Activated CD4-positive, alpha-beta memory T cell treated with anti-CD3 and anti-CD28 coated beads for 36 hours (primary cell): ENCODE measurements at places on chromosomes 2 and 18. TPM values are rescaled to one million over a fixed set of nuclear protein-coding genes. Genes with fewer than 3 reads are reported as not detected.

- no peak for DNase-seq
Observed at GRCh38 chr2:239008004-239008403, 160.1 kb downstream of the TWIST2 start.

DNA sequence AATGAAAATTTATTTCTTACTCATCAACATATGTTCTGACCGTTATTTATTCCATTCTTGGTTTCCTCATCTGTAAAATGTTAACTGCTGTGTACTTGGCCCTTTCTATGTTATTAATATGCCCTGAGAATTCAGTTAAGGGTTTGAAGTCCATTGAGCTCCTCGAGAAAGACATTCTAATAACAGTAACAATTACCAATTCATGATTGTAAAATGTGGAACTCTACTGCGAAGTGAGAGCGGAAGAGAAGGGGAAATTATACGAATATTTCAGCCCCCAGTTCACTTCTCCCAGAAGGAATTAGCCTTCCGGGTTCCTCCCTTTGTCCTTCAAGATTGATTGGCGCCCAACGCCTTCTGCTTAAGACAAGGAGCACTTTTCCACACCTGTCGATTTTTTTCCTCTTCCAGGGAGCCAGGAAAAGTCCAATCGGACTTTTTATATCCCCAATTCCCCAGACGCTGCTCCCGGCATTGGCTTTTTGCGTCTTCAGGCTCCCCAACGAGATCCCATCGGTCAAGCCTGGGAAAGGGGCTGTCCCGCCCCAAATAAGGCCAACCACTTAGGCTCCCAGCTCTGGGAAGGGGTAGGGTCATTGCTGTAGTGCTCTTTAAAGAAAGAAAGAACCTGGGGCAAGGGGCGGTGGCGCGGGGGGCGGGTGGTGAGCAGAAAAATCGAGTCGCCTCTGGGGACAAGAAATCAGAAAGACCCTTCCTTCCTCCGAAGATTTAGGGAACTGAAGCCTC lies 1.6 kb downstream of the DSC2 start:
- DNase-seq, result no peak

DNA sequence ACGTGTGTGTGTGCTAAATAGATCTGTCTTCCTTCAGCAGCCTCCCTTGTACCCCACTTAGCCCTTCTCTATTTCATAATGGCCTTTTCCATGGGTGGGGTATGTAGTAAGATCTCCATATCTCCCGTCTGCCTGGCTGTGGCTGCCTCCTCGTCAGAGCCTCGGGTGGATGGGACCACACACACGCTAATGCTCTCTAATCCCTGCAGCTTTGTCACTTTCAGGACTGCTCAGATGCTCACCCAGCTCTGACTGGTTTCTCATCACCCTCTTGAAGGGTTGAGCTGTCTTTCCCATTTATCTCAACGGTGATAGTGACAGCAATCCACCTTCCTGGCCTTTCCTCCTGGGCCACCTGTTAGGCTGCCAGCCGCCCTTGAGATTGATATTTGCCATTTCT lies 95.3 kb downstream of the DCC start:
- DNase-seq, result no peak

GRCh38 chr2:205747829-205748386 lies 65.6 kb downstream of the NRP2 start:
- no peak for DNase-seq

DNA sequence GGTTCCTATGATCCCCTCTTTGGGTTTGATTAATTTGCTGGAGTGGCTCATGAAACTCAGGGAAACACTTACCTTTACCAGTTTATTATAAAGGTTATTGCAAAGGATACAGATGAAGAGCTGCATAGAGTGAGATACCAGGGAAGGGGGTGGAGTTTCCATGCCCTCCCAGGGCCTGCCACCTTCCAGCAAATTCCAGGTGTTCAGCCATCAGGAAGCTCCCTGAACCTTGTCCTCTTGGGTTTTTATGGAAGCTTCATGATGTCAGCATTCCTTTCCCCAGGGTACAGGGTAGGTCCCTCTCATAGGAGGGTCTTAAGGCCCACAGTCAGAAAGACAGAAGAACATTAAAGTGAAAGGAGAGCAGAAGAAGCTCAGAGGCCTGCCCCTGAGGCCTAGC lies 123.9 kb upstream of the DCC start:
- no peak for DNase-seq

DNA sequence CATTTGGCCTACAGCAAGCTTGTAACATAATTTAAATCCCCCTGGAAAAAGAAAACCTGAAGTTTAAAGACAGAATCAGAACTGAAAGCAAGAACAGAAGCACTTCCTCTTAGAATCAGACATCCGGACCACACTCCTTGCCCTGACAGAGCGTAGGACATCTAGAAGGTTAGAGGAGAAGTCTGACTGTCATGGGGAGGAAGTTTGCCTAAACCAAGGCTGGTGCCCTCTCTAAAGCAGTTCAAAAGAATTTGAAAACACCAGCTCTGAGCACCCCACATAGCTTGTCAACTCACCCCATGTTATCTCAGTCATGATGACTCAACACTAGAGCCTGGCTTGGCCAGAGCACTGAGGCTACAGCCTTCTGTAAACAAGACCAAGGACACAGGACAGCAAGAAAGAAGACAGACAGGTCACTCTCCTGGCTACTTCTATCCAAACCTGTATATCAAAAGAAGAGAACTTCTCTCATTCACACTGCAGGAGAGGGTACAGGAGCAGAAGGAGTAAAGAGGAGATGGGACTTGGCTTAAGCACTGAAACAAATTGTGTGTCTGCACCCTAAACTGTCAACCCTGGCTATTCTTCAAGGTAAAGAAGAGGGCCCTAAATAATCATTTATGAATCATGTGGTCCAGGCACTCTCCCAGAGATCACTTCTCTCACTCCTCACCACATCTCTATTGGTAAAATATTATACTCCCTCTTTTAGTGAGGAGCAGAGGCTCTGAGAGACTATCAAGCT lies 198.6 kb downstream of the MEMO1 start:
- DNase-seq, result peak; percentile 31

DNA sequence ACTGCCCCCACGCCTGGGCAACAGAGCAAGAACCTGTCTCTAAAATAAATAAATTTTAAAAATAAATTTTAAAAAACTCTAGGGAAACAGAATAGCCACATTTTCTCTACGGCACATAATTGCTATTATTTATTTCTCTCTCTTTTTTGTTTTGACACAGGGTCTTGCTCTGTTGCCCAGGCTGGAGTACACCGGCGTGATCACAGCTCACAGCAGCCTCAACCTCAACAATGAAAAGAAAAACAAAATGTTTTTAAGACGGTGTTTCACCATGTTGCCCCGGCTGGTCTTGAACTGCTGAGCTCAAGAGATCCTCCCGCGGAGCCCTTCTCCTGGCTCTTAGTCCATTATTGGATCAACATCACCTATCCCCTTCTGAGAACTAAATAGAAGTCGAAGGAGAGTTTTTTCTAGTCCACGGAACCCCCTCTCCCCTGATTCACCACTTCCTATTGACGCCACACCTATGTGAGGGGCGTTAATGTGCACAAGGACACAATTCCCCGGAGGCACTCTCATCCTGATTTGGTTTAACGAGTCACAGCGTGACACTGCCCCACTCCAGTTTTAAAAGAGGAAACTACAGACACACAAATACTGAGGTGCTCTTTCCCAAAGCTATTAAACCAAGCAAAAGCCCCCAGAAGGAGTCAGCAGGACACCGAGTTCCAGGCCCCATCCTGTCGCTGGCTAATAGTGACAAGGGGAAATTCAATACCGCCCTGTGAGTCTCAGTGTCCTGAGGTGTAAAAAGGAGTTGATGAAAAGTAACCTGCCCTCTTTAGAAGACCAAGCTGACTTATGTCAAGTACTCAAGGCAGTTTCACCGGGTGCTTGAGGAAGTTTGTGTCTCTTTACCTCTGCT lies 1.1 kb downstream of the NPC1 start:
- DNase-seq, result peak; percentile 29

- DNase-seq, result no peak
Observed at GRCh38 chr18:2380101-2380500, 191.2 kb downstream of the METTL4 start.

DNA sequence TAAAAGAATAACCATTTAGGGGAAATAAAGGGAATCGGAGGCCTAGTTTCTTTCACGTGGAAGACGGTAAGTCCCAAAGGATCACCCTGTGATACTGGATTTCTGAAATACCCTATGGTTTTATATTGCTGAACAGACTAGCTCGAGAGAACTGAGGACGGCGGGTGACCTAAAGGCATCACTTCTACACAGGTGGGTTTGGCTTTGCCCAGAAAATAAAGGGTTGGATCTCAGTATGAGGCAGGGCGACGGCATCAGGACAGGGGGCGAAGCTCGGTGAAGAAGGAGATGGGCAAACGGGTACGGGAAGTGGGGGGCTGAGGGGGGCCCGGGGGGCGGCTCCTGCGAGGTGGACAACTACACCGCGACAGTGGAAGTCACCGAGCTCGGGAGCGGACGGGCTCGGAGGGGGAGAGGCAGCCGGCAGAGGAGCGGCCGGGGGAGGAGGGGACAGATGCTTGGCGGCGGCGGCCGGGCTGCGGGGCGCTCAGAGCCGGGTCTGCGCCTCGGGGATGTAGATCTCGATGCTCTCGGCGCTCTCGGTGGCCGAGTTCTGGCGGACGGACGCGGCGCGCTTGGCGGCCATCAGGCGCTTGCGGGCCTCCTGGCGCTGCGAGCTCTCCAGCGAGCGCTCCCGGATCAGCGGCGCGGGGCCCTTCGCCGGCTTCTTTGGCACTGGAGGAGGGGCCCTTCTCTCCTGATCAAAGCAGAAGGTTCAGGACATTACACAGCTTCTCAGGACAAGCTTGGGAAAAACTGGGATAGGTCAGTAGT lies 48.9 kb downstream of the TGIF1 start:
- peak; percentile 24 for DNase-seq

GRCh38 chr2:190579058-190579410 lies 44.5 kb upstream of the NEMP2 start:
- no peak for DNase-seq

DNA sequence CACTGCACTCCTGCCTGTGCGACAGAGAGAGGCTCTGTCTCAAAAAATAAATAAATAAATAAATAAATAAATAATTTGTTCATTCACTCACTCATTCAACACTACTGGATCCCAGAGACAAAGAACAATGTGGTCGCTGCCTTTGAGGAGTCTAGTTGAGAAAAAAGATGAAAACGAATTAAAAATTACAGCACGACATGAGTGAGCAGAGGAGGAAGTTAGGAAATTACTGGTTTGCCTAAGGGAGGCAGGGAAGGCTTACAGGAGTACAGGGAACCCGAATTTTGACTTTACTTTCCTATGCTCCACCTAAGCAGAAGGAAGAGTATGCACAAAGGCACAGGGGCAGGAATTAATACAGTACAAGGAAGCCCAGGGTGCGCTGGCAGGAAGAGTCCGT lies 4.2 kb upstream of the KCMF1 start:
- no peak for DNase-seq

DNA sequence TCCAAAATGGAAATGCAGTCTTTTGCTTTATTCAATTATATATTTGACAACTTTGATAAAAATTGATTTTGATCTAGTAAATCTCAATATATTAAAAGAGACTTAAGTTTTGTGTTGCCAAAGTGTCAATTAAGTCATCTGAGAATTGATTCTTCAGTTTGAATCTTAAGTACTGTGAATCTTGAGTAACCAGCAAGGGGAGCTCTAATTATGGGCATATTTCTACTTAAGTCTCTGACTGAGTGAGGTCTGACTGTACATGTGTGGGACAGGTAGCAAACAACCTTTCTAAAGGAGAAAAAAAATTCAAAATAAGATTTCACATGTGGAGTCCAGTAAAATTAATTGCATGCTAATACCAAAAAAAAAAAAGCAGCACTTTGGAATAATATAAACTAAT lies 503.7 kb upstream of the SLC8A1 start:
- DNase-seq, result no peak

- DNase-seq, result no peak
Observed at GRCh38 chr18:63095768-63096167, 223.8 kb downstream of the BCL2 start.

DNA sequence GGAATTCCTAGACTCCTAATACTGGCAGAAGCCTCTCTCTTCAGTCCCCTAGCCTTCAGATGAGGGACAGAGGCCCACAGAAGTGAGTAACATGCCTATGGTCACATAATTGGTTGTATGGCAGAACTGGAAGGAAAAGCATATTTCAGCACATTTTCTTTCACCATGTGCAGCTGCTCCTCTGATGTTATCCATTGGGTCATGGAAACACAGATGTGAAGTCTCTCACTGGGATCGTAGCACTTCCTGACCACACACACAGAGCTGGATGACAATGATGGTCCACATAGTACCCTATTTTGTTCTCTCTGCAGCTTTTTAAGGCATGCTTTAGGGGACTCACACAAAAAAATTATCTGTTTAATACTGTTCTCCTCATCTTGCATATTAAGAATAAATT lies 24.5 kb downstream of the MYO3B start:
- no peak for DNase-seq

DNA sequence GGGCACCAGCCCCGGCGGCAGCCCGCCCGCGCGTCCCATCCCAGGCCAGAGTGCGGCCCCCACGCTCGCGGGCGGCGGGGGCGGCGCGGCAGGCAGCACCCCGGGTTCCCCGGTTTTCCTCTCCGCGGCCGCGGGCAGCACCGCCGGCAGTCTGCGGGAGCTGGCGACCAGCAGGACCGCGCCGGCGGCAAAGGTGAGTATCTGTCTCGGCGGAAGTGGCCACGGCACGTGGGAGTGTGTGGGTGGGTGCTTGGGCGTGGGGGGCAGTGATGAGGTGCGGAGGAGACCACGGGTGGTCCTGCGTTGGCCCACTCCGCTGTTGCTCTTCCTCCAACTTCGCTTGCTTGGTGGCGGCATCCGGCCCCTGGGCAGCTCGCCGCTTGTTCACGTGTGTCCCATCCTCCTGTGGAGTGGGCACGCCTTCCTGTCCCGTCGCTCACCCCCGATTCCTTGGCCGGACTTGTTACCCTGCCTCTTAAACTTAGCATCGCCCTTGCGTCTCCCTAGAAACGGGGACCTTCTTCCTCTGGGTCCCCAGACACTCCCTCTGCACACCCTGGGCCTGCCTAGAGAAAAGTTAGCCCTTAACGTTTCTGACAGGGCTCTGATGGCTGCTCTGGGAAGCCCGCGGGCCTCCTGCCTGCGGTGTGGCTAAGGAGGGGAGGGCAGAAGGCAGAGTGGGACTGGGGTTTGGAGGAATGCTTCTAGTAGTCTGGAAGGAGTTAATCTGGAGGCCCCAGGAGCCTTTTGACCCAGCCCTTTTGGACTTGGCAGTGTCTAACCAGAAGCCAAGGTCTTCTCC lies 1.1 kb downstream of the SH3RF3 start:
- DNase-seq, result peak; percentile 23

DNA sequence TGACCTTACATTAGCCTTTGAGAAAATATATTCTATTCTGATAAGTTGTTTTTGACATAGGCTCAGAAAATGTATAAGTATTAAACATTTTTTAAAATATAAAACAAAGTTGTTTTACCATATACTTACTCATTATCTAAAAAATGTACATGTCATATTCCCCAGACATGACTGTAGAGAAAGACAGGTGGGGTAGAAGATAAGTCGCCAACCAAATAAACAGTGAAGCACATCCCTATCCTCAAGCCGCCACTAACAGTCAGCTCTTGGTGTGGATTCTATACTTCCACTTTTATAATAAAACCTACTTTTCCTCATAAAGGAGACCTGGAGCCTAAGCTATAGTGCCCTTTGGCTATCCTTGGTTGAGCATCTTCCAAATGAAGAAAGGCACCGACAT lies 26.4 kb downstream of the GDF7 start:
- DNase-seq, result no peak

GRCh38 chr2:83340424-83340823 lies 1118.7 kb downstream of the SUCLG1 start:
- DNase-seq, result no peak

CCDC93 gene
- total RNA-seq, result 27.3 TPM

MFSD2B gene
- not detected for total RNA-seq

MYO5B gene
- total RNA-seq, result 0.21 TPM

IL1F10 gene
- total RNA-seq, result not detected

CLIP4 gene
- 26.5 TPM for total RNA-seq

MOGAT1 gene
- not detected for total RNA-seq

SPEG gene
- 1.1 TPM for total RNA-seq

RPRM gene
- not detected for total RNA-seq

CHRND gene
- not detected for total RNA-seq
